ENCODE measurements at places on chromosomes 2 and 18. TPM values are rescaled to one million over a fixed set of nuclear protein-coding genes. Genes with fewer than 3 reads are reported as not detected.

SGPP2 gene
- total RNA-seq, result not detected

DSC2 gene
- total RNA-seq, result under 0.01 TPM

AQP12A gene
- not detected for total RNA-seq

IL1RL2 gene
- 0.13 TPM for total RNA-seq

AQP12B gene
- not detected for total RNA-seq

SERPINB5 gene
- total RNA-seq, result not detected

ABCG8 gene
- total RNA-seq, result not detected

GALM gene
- total RNA-seq, result 8.0 TPM

DPYSL5 gene
- total RNA-seq, result under 0.01 TPM

KCNG2 gene
- 0.26 TPM for total RNA-seq

UBE2E3 gene
- total RNA-seq, result 26.6 TPM

CCDC121 gene
- 1.0 TPM for total RNA-seq

IL36RN gene
- total RNA-seq, result not detected

PLCL1 gene
- total RNA-seq, result 0.76 TPM

C2orf42 gene
- total RNA-seq, result 13.7 TPM

PGAP1 gene
- 3.6 TPM for total RNA-seq

UGT1A9 gene
- not detected for total RNA-seq

GNAL gene
- total RNA-seq, result 0.51 TPM

MAPRE3 gene
- 0.64 TPM for total RNA-seq

PROM2 gene
- 0.13 TPM for total RNA-seq

ADD2 gene
- total RNA-seq, result 23.4 TPM

BOK gene
- total RNA-seq, result 71.7 TPM

RAPH1 gene
- 26.0 TPM for total RNA-seq

TANC1 gene
- 49.7 TPM for total RNA-seq

CAPG gene
- 63.6 TPM for total RNA-seq

FAM161A gene
- total RNA-seq, result 0.76 TPM

IL1A gene
- total RNA-seq, result not detected

Measured in dermis microvascular lymphatic vessel endothelial cell (primary cell).